ENCODE measurements at places on chromosomes 16 and 17.

GRCh38 chr17:75412455-75413317, 7.2 kb upstream of the GRB2 start:
- peak; percentile 81 for DNase-seq

- no peak for DNase-seq
Measured at GRCh38 chr17:6684881-6685767, 28.0 kb downstream of the SLC13A5 start.

DNA sequence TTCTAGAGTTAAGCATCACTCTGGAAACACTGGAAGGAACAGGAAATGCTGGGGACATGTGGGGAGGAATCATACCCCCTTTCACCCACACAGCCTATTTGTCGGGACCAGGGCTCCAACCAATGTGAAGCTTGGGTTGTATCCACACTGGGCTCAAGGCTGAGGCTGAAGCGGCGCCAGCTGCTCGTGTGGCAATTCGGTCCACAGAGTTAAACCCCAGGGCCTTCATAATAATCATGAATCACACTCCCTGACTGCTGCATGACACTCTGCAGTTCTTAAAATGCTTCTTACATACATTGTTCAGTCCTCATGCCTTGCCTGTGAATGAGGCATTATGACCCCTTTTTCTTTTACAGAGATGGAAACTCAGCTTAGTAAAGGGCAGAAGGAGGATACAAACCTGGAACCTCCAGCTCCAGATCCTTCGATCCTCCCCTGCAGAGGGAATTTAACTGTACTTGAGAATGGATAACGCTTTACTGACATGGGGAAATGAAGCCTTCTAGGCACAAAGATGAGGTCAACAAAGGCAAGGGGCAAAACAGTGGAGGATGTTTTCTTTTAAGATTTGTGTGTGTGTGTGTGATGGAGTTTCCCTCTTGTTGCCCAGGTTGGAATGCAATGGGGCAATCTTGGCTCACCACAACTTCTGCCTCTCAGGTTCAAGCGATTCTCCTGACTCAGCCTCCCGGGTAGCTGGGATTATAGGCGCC, 72.7 kb downstream of the SOX9 start:
- no peak for DNase-seq

DNA sequence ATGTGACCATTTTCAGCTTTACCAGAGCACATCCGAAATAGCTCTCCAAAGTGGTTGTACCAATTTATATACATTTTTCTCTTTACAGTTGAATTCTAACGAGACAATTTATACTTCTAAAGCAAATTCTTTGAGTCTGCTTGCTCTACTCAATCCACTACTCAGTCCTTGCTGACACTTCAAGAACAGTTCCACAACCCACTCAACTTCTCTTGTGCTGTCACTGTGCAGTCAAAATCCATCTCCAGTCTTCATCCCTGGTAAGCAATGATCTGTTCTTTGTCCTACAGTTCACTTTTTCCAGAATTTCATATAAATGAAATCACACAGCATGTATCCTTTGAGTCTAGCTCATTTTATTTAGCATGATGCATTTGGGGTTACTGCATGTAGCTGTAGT, 30.6 kb downstream of the NETO2 start:
- DNase-seq: no peak

DNA sequence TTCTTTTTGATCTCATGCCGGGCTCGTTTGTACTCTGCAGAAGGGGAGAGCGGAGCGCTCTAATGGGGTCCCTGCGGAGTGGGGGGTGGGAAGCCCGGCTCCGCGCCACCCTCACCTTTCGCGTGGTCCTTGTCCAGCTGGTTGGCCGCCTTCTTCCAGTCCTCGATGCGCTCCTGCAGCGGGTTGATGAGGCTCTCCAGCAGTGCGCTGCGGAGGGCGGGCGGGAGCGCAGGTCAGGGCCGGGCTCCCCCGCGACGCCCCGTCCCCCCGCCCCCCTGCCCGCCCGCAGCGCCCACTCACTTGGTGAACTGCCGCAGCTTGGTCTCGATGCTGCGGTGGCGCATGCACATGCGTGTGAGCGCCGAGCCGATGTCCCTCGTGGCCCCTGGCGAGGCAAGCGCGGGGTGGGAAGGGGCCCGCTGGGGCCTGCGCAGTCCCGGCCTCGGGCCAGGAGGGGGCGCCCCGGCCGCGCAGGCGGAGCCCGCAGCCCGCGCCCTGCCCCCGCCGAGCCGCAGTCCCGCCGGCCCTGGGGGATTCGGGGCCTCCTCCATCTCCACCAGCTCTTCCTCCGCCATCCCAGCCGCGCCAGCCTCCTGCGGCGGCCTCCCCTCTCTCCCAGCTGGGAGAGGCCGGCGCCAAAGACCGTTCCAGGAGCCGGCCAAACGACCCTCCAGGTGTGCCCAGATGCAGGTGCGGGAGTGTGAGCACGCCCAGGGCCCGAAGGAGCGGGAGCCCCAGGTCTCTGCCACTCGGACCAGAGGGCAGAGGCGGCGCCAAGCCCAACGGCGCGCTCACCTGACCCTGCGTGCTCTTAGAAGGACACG, 6.0 kb downstream of the MTSS2 start:
- no peak for DNase-seq

DNA sequence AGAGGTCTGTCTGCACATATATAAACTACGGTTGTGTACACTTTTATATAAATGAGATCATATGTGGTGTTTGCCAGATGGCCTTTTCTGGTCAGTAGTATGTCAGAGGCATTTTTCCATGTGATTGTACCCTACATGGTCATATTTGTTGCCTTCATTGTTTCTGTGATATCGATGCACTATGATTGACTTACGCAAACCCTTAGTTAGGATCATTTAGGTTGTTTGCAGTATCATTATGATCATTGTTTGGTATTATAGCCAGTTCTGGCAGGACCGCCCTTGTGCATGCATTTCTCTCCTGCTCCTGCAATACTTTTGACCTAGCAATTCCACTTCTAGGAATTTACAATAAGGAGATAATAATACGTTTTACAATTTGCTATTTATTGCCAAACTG, 169.1 kb downstream of the MSI2 start:
- DNase-seq: no peak

GRCh38 chr16:73527187-73527586, 479.3 kb upstream of the ZFHX3 start:
- DNase-seq: no peak

DNA sequence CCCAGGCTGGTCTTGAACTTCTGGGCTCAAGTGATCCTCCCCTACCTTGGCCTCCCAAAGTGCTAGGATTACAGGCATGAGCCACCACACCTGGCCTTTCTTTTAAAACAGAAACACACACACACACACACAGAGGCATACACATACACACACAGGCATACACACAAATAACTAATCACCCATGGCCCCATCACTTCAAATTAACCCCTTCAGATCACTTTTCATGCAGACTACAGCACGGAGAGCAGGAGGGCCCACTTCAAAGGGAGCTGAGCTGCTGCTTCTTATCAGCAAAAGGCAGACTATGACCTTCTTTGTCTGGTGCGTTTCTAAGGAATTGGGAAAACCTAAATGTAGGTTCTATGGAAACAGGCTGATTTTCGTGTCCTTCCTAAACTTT, 1.9 kb downstream of the CLCN7 start:
- DNase-seq: no peak

- DNase-seq: peak; percentile 78
Measured at GRCh38 chr17:28494445-28495188, 11.5 kb upstream of the FOXN1 start.

GRCh38 chr17:50657627-50658026, 22.9 kb downstream of the ABCC3 start:
- no peak for DNase-seq

- no peak for DNase-seq
Measured at GRCh38 chr17:16569358-16569712, 331 bp upstream of the ZNF287 start.

GRCh38 chr17:29760279-29761039, 137.7 kb upstream of the CORO6 start:
- DNase-seq: peak; percentile 74

DNA sequence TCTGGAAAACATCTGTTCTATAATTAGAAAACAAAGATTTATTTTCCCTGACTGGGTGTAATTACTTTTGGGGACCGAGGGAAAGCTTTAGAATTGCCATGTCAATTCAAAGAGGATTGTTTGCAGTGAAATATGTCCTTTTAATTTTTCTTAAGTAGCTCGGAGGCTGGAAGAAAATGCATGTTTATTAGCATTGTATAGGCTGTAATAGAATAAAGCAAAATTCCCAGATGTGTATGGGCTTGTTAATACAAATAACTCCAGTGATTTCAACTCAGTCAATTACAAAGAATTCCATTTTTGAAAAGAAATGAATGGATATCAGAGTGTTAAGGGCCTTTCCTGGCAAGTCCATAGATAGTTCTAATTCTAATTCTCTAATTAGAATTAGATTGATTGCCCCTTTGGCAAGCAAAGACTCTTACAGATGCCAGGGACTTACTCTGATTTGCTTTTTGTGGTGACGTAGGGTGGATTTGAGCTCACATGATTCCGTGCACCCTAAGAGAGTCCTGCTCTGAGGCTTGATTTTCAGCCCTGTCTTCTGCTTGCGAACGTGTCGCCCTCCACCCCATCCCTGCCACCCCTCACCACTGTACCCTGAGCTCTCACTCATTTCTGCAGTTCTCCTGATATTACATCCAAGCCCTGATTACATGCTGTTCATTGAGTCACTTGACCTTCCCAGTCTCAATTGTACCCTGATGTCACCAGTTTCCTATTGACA, 70.0 kb upstream of the FAM20A start:
- no peak for DNase-seq

GRCh38 chr16:48503779-48504178, 106.2 kb downstream of the N4BP1 start:
- no peak for DNase-seq

DNA sequence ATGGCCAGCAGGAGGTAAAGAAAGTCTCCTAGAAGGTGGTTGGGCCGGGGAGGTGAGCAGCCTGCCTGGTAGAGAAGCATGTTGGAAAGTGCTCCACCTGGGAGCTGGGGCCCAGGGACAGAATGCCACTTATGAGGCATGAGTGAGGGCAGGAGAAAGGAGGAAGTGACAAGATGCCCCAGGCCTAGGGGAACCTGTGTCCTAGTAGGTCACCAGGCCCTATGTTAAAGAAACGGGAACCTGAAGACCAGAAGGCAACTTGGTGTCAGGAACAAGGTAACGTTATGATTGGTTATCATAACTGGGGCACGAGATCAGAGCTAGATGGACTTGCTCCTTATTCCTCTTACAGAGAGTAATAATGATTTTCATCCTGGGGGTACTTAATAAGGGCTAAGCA, 34.3 kb downstream of the PITPNC1 start:
- no peak for DNase-seq

DNA sequence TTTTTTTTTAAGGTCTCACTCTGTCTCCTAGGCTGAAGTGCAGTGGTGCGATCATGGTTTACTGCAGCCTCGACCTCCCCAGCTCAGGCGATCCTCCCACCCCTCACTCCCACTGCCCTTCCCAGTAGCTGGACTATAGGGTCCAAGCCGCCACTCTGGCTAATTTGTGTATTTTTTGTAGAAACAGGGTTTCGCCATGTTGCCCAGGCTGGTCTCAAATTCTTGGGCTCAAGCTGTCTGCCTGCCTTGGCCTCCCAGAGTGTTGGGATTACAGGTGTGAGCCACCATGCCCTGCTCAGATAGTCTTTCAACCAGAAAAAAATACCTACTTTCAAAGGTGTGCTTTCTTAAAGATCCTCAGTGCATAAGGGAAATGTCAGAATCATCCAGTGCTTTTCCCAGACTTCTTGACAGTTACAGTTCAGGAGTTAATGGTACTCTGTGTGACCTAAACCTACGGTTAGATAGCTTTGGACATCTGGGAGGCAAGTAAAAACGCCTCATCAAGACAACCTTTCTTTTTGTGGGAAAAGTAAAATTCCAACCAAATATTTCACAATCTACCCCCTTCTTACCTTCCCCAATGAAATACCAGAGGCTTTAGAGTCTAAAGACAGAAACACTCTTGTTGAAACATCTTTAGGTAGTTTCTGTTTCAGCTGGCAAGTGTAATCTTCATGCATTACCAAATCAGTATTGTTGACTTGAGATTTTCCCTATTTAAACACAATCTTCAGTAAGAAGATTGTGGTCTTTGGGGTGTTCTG, 6.8 kb downstream of the RSPRY1 start:
- DNase-seq: no peak

- no peak for DNase-seq
Measured at GRCh38 chr17:35972945-35973332, 8.4 kb downstream of the CCL16 start.

DNA sequence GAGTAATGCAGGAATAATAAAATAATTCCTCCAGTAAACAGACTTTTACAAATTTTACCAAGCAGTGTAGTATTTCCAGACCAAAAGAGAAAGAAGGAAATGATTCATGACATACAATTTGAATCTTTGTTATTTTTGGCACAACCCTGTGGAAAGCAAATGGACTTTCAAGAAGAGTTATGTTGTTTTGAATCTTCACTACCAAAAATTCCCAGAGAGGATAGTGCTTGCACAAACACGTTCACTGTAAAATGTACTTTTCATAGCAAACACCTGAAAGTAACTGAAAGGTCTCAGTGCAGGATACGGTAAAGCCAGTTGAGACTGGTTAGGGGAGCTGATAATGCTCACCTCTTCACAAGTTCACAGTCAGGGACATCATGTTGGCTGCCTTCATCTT, 107.1 kb downstream of the USP22 start:
- no peak for DNase-seq

DNA sequence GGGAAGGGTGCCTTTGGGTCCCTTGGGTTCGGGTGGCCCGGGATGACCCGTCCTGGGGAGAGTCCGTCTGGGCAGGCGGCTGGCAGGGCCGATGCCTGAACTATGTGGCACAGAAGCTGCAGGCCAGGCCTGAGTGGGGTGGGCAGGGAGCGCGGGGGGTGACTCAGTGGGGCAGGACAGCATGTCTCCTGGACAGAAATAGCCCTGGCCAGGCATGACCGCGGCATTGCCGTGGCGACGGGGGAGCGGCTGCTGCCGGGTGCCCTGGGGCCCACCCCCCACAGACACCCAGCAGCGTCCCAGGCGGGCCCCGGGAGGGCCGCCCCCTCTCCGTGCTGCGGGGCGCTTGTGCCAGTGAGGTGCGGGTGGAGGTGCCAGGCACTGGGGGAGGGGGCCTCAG, 1.8 kb upstream of the C1QTNF8 start:
- DNase-seq: no peak

- DNase-seq: no peak
Measured at GRCh38 chr17:80067393-80067986, 31.0 kb downstream of the CCDC40 start.

GRCh38 chr16:9665851-9666271, 516.4 kb downstream of the GRIN2A start:
- no peak for DNase-seq

Measured in CD4-positive, alpha-beta T cell treated with Interleukin-12 subunit alpha and Interleukin-12 subunit beta, for 1 hour (primary cell).